AG04450 (cell line): ENCODE measurements at places on chromosomes 6 and 20.

GRCh38 chr6:19121521-19121920 lies 715.6 kb upstream of the ID4 start:
- no peak for DNase-seq

GRCh38 chr6:113350461-113350860 lies 506.7 kb upstream of the MARCKS start:
- DNase-seq = no peak

- DNase-seq = no peak
Observed at GRCh38 chr6:42255050-42255449, 37.4 kb upstream of the MRPS10 start.

DNA sequence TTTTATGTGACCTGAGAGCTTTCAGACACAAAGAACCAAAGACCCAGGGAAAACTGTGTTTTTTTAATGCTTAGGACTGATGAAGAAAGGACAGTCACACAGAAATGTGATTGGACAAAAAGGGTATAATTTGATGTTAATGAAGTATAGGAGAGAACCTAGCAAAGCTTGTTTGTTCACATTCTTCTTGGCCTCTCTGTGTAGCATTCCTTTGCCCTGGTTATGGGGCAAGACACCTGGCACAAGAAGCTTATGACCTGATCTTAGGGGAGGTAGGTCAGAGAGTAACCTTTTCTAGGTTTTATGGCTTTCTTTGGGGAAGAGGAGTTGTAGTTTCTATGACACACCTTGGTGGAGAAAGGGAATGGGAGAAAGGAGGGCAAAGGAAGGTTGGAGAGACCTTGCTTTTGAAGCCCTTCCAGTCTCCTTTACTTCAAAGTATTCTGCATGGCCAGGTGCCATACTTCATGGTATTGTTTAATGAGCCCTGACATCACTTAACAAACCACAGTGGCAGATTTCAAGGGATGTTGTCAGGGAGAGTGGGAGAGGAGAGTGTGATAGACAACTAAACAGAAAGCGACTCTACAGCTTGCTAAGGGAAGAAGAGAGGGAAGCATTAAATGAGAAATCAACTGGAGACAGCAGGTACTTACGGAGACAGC lies 701.8 kb upstream of the FLRT3 start:
- no peak for DNase-seq
